ENCODE measurements at places on chromosomes 12 and 14.

DNA sequence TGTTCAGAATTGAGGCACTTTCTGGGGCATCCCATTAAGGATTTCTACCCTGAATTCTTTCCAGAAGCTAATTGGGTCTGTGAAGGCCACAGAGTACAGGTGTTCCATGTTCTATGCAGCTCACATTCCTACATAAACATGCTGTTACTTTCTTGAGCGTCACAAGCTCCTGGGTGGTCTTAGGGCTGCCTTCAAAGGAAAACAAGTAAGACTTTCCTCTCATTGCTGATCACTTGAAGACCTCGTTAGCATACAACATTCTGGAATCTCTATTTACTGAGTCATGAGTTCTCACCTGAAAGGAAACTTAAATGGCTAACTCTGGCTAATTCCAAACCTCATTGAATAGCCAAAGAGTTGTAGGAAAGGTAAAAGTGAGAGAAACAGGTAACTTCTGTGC is 63.0 kb upstream of the HMGA2 start:
- no peak for DNase-seq

GRCh38 chr12:121089813-121090430 is 42.8 kb upstream of the P2RX7 start:
- DNase-seq = no peak

DNA sequence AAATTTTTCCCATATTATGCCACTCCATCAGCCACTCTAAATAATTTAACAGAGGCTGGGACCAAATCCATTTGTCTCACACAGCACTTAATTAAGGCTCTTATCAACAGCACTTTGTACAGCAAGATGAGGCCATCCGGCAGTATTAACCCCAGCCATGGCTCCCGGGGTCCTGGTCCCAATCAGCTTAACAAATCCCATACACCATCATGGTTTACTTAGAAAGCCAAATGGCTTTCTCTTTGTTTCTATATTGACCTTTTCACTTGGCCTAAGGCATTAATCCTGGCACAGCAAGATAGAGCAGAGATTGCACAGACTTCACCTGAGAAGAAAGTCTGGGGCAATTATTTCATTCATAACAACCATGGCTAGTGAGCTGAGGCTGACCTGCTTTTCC is 38.6 kb downstream of the SPTSSA start:
- DNase-seq = no peak

DNA sequence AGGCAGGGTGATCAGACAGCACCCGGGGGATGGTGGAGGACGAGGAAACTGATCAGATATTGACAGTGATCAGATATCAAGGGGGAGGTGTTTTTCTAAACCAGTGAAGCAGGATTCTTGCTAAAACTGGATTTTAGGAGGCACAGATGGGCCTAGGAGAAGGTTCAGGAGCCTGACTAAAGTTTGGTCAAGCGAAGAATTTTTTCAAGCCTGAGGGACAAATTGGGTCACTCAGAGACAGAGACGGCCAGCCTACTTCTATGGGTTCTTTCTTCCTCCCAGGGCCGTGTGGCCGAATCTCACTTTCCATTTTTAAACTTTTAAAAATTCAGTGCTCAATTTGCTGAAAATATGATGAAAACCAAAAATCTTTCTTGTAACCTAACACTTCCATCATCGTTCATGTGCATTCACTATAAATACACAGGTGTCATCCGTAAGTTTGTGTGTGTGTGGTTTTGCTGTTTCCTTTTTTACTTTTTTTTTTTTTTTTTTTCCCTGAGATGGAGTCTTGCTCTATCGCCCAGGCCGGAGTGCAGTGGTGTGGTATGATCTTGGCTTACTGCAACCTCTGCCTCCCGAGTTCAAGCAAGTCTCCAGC is 68.5 kb downstream of the RIN3 start:
- no peak for DNase-seq

GRCh38 chr12:24460506-24460905 is 488.4 kb downstream of the BCAT1 start:
- DNase-seq = no peak

DNA sequence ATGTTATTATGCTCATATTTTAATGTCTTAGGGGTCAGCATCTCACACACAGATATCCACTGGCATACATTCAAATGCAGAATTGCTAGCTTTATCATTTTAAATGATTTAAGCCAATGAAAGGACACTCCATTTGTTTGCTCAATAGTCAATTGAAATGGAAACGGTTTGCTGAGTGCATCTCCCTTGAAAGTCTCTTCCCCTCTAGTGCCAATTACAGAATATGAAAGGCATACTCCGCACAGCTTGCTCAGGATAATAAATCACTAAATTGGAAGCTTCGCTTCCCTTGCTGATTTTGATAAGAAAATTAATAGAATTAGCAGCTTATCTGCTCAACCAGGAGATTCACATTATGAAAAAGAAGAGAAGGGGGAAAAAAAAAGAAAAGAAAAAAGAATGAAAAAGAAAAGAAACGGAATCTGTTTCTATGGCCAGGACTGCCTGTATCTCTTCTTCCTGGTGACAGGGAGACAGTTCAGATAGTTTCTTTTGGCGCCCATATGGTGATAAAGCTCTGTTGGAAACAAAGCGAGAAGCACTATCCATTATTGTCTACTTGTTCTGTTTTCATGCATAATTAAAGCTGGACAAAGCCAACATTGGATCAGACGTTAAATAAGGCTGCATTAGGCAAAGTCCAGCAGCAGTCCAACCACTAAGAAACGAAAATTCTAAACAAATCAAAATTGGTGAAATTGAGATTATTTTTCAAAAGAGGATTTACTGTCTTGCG is 225.0 kb downstream of the GXYLT1 start:
- no peak for DNase-seq

DNA sequence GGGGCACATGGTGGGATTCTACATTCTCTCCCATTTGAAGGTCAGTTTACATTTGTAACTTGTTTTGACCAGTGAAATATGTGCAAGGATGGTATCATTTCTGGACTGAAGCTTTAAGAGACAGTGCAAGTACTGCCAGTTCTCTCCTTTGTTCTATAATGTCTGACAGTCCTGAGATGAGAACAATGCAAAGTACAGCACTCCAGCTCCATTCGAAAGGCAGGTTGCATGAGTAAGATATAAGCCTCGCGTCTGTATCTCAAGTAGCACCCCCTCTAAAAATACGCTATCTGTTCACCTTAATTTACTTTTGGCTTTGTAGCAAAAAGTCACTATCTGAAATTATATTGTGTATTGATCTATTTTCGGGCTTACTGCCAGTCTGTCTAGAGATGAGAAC is 1122.2 kb upstream of the TMEM132C start:
- no peak for DNase-seq

Measured in stimulated activated CD4-positive, alpha-beta T cell treated with anti-CD3 and anti-CD28 coated beads, Interleukin-2, amount 100 ng/mL, for 4 hours (primary cell).